ENCODE measurements at places on chromosomes 4 and X.

DNA sequence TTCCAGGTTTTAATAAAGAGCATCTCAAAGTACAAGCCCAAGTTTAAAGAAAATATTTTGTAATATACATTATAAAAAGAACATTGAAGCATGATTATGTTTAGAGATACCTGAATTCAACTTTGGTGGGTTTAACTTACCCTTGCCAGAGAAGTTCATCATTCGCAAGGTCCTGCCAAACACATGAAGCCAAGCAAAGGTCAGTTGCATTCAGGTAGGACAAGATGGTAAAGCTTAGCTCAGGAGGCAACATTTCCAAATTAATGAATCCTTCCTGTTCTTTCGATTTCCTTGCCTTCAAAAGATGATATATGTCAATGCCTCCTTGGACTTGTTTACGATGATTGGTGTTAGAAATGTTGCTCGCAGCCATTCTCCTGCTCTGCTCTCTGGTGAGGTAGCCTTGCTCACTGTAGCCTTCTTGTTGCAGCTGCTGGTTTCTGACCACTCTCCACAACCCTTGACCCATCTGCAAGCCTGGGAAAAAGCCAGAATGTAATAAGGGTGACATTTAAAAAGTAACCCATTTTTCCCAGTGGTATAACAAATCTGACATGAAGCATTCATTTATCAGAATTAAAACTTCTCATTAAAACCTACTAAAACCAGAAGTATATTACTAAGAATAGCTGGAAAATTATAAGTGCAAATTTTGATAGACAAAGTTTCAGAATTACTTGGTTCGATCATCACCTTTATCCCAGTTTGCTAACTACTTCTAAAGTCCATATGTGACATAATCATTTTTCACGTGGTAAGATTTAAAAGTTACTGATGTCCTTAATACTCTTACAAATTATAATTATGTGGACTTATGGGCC is 20.6 kb downstream of the FBXO8 start:
- no peak for DNase-seq

GRCh38 chr4:91567594-91567993 is 736.2 kb upstream of the GRID2 start:
- no peak for DNase-seq

DNA sequence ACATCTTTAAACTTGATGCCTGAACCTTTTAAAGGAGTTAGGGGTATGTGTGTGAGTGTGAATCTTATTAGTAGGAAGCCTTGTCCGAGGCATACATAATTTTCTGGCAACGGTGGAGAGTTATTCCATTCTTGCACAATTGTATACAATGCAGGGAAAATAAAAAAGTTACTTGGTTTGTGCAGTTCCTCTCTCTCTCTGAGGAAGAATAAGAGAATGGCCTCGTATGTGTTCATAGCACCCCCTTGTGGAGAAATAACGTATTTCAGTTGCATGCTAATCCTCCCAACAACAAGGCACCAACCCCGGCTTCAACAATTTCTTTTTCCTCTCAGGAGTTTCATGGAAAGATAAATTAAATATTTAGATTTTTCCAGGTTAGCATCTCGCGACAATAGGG is 33.7 kb upstream of the FGF13 start:
- DNase-seq: peak; percentile 78

DNA sequence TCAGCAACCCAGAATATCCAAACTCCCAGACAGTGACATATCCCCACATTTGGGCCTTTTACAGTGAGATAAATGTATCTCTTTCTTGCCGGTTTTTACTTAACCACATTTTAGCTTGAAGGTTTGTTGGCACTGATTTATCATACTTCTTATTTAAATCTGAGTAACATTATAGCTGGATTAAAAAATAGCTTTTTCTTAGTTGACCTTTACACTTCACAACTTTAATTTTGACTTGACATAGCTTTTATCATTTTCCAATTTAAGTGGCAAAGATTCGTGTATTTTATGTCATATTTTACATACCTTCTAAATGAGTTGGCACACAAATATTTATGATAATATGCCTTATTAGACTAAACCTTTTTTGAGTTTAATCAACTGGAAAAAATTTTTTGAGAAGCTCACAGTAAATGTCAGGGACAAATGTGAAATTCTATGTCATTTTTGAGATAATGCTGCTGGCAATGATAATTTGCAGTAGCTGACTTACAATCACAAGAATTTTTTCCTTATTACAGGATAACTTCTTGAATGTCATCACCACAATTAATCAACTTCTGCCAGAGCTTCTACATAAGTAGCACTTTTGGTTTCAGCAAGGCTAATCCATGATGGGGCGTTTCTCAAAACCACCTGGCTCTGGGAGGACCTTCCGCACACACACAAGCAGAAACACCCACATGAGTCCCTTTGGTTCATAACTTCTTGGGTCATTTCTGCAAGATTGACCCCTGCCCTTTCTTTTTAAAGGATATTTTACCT is 80.3 kb downstream of the SYTL5 start:
- DNase-seq: no peak

DNA sequence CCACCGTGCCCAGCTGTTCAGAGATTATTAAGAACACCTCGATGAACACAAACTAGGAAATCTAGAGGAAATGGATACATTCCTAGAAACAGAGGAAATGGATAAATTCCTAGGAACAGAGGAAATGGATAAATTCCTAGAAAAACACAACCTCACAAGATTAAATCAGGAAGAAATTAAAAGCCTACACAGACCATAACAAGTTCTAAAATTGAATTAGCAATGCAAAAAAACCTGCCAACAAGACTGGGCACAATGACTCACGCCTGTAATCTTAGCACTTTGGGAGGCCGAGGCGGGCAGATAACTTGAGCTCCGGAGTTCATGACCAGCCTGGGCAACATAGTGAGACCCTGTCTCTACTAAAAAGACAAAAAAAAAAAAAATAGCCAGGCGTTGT is 13.1 kb upstream of the IDS start:
- no peak for DNase-seq

DNA sequence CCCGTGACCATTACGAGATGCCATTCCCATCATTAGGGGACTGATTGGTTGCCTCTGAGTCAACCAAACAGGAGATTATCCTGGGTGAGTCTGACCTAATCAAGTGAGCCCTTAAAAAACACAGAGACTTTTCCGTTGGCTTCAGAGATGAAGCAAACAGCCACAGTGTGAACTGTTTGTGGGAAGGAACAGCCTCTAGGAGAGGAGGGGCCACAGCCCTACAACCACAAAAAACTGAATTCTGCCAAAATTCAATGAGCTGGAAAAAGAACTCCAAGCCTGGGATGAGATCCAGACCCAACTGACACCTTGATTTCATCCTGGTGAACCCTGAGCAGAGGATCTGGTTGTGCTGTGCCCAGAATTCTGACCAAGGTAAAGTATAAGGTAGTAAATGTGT is 31.3 kb upstream of the TBL1X start:
- DNase-seq: no peak

- DNase-seq: no peak
Measured at GRCh38 chr4:123930996-123931395, 534.4 kb downstream of the SPRY1 start.

DNA sequence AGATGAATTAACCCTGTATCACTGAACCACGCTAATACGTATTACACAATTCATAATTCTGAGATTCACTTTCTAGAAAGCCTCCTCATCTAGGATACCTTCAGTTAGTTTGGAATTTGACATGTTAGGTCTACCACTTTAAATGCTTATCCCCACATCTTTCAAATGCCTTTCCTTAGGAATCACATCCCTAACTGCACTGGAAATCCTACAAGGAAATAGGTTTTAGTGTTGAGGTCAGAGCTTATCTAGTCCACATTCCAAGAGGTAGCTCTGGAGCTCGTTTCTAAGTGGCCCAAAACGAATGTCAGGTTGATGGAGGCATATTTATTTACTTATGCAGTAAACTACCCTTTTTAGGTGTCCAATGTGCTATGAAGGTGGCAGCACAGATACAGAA is 18.0 kb downstream of the PDHA1 start:
- no peak for DNase-seq

- DNase-seq: peak; percentile 66
Measured at GRCh38 chr4:123618606-123619005, 222.0 kb downstream of the SPRY1 start.

DNA sequence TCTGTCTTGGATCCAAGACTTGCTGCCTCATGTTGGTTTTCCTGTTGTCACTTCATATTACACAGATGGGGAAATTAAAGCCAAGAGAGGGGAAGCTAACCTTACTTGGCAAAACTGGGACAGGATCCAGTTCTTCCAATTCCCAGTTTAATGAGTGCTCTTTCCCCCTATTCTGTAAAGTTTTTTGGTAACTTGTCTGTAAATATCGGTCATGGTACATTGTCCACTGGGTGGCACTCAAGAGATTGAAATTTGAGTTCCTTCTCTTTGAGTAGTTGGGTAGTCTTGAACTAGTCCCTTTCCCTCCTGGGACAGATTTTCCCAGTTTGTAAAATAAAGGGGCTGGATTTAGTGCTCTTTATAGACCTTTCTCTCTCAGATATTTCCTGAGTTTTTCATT is 12.4 kb upstream of the EOLA2 start:
- DNase-seq: peak; percentile 11

GRCh38 chr4:139808381-139808807 is 142.8 kb downstream of the MGST2 start:
- DNase-seq: peak; percentile 50

DNA sequence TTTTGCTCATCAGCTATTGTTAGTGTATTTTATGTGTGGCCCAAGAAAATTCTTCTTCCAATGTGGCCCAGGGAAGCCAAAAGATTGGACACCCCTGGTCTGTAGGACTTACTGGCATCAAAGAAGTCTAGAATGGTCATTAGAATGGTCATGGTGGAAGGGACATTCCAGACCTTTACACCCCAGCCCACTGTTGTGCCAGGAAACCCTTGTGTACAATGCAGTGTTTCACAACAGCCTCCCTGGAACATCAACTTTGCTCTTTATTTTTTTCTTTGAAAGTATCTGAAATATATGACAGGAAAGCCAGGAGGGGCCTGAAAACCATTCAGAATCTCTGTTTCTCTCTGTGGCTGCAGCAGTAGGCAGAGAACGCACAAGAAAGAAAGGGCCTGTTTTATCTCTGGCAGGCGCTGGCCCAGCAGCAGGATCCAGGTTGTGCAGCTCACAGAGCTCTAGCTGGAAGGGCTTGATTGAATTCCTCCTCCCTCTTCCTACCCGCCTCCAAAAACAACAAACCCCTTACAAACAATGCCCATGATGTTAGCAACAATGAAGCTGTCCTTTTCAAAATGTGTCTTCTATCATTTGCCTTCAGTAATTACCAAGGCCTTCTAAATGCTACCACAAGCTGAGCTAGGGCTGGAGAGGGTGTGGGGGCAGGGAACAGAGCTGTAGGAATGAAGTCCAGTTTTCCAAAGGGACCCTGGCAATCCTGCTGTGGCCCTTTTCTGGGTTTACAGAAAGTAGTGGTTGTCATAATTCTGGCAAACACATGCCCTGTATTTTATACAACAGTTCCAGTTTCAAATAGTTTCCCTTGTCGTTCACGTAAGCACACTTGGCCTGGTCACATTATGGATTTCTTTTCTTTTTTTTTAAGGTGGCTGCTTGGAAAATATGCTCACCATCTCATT is 32.3 kb upstream of the TFDP3 start:
- DNase-seq: no peak

GRCh38 chr4:88759039-88759894 is 61.6 kb upstream of the NAP1L5 start:
- no peak for DNase-seq

- DNase-seq: no peak
Measured at GRCh38 chr4:79467246-79467932, 59.4 kb upstream of the GK2 start.

GRCh38 chr4:123446865-123447474 is 50.4 kb downstream of the SPRY1 start:
- no peak for DNase-seq

- peak; percentile 44 for DNase-seq
Measured at GRCh38 chr4:102772738-102773340, 12.1 kb upstream of the MANBA start.

GRCh38 chrX:106748377-106748776 is 21.9 kb downstream of the RNF128 start:
- no peak for DNase-seq

DNA sequence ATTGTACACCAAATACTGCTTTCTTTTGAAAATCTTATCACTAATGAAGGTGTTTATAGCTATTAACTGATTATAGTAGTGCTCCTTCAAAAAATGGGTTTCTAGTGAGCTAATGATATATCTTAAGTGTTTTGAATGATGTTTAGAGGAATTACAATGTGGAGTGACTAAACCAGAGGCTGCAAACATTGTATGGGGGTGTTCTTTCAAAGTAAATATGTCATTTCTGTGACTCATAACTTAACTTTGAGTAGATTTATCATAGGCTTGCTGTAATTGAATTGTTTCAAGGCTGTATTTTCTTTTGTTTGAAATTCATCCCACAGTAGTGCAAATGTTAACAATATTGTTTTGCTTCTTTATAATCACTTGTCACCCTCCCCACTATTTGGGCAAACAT is 141.6 kb downstream of the IL1RAPL2 start:
- DNase-seq: no peak

DNA sequence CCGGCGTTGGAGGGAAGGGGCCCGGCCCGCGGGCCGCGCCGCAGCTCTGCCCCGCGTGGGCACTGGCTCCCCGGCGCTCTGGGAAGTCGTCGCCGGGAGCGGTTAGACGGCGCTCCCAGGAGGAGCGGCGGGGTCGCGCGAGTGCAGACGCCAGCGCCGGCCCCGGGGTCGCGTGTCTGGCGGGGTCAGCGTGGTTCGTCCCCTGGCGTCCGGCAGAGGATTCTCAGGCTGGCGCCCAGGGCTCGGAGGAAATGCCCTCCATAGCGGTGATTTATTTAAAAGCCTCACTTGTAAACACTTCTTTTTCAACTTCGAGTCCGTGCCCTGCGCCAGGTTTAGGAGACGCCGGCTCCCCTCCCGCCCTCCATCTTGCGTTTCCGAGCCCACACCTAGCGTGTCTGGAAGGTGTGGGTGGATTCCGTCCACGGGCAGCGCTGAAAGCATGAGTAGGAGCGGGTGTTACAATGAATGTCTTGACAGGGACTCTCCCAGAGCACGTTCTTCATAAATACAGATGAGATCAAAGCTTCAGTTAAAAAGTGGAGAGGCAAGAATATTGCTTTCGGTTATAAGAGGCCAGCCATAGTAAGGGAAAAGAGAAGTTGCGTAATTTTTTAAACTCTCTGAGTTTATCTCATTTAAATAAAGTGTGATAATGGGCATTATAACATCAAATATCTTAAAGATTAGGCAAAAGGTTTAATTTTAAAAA is 692 bp downstream of the FAM241A start:
- DNase-seq: peak; percentile 58

- DNase-seq: peak; percentile 84
Measured at GRCh38 chr4:7634661-7635251, 200.0 kb upstream of the PSAPL1 start.

- no peak for DNase-seq
Measured at GRCh38 chr4:175752664-175753063, 59.4 kb downstream of the GPM6A start.

- no peak for DNase-seq
Measured at GRCh38 chr4:45692131-45692735, 431.6 kb downstream of the GABRG1 start.

GRCh38 chr4:188934320-188934962 is 795.2 kb downstream of the TRIML1 start:
- DNase-seq: no peak

GRCh38 chr4:54575919-54576318 is 81.8 kb upstream of the KIT start:
- no peak for DNase-seq

Data from inflammatory macrophage treated with lipopolysaccharide for 1 hour (primary cell).